ENCODE measurements at places on chromosomes 5 and 9. TPM values are rescaled to one million over a fixed set of nuclear protein-coding genes. Genes with fewer than 3 reads are reported as not detected.

The ZBTB5 gene
- total RNA-seq = 7.9 TPM

The OTULINL gene
- total RNA-seq = 19.6 TPM

The SLC6A18 gene
- total RNA-seq = not detected

The EGFL7 gene
- total RNA-seq = 0.95 TPM

The SPINK7 gene
- not detected for total RNA-seq

The CMBL gene
- 3.7 TPM for total RNA-seq

- no peak for DNase-seq
Measured at GRCh38 chr5:173163219-173163618, 18.9 kb downstream of the BNIP1 start.

DNA sequence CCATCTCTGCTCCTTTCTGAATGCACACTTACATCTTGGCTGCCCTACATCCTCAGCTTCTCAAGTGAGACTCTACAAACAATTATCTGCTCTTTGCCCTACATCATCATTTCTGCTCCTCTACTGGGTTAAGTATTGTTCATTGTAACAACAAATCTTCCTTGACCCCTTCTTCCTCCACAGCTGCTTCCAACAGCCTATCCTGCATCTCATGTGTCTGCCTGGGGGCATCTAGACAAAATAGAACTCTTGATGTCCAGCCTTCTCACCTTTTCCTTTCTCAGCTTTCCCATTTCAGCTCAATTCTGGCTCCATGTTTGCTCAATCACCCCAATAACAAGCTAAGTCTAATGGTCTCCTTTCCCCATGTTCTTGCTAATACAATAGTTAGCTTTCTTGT is 509.8 kb downstream of the DIRAS2 start:
- no peak for DNase-seq

DNA sequence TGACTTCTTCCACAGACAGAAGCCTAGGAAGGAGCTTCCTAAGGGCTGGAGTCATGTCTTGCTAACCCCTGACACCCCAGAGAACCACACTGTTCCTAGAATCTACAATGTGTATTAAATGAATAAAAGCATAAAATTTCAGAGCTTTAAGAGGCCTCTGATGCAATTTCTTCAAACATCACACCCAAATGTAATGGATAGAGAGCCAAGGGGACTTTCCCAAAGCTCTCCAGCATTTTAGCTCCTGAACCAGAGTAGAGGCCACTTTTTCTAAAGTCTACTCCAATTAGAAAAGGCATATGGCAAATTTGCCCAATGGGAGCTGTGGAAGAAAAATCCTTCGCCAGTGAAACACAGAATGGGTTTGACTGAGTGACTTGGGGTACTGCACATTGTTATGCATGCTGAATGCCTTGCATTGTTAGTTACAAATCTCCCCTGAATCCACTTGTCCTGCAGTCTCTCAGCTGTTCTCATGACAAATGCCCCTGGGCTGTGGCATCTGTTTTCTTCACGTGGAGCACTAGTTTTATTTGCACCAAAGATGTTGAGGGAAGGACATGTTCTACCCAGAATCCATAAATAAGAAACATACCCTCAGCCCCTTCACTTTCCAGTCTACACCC is 334.0 kb downstream of the ASTN2 start:
- no peak for DNase-seq

DNA sequence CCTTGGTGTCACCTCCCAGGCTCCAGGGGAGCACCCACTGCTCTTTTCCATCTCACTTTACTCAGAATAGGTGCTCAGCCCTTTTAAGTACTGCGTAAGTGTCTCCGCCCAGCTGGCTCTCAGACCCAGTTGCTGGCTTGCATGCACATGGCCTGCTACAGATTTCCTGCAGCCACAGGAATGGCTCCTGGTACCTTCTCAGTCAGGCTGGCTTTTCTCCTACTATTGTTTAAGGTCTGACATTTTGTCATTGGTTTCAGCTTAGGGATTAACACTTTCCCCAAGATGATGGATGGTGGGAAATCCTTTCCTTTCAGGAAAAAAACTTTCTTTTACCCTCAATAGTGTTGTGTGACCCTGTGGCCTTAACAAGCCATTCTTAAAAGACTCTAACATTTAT is 1652.3 kb upstream of the WWC1 start:
- DNase-seq = no peak

Measured in CD8-positive, alpha-beta memory T cell (primary cell).